AG08395 (cell line): ENCODE measurements at places on chromosomes 6 and 20.

DNA sequence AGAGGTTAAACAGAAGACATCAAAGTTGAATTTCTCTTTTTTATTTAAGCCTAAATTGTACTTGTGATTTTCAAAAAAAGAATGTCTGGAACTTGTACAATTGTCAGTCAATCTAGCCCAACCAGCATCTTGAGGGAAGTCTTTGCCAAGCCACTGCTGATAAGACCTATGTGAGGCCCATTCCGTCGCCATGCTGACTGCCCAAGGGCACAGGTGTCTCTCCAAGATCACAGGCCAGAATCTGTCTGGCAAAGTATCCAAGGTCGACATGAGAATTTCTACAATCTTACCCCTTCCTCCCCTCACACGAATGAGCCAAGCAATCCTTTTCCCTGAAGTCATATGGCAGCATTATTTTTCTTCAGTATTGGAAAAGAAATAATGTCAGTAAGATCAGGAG is 614.5 kb downstream of the CBLN4 start:
- DNase-seq, result no peak

GRCh38 chr20:7967199-7967844 is 27.1 kb upstream of the HAO1 start:
- DNase-seq, result peak; percentile 71

DNA sequence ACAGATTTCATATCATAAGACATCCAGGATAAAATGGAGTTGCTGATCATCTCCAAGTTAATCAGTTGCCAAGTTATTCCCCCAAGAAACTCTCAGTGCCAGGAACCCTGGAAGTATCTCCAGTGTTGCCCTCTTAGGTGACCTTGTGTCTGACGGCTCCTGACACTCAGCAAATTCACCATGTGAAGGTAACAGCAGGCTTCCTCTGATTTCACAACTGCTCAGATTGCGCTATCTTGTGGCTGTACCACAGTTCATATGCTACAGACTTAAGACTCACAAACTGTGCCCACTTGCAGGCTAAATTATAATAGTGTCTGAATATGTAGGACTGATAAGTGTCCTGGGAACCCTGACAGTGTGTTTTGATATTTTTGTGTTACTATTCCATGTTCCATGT is 186.6 kb upstream of the OPRM1 start:
- no peak for DNase-seq

GRCh38 chr6:24323632-24324337 is 34.1 kb downstream of the DCDC2 start:
- no peak for DNase-seq

DNA sequence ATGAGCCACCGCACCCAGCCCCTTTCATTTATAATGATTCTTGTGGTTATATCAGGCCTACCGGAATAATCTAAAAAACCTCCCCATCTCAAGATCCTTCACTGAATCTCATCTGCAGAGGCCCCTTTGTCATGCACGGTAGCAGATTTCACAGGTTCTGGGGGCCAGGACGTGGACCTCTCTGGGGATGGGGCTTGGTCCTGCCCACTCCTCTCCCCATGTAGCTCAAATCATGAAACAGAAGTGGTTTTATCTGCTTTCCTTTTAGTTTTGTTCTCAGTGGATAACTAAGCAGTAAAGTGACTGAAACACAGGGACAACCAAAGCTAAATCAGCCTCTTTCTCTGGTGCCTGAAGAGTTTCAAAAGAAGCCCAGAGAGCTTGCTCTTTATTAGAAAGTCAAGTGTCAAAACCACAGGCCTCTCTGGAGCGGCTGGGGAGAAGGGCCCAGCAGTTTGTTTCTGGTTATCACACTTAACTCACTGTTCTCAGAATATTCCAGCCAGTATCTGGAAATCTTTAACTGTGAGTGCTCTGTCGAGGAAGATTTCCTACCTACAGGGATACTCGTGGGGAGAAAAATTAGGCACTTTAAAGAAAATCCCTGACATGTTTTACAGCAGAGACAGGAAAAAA is 60.6 kb upstream of the FAM184A start:
- no peak for DNase-seq

GRCh38 chr6:75813476-75814250 is 64.6 kb downstream of the MYO6 start:
- no peak for DNase-seq

DNA sequence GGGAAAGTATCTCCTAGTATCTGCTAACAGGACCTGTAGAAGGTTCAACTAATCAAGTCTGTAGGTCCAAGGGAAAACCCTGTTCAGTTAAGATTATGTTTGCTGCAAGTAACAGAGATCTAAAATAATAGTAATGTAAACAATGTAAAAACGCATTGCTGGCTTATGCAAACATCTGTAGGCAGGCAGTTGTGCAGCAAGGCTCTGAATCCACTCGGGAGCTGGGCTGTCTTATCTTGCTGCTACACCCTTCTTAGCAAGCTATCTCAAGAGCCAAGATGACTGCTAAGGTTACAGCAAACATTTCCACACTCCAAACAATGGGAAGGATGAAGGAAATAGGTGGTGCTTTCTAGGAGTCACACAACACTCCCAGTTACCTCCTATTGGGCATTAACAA is 397.3 kb upstream of the NRSN1 start:
- DNase-seq, result no peak

- no peak for DNase-seq
Measured at GRCh38 chr6:136947037-136947436, 24.9 kb downstream of the SLC35D3 start.

DNA sequence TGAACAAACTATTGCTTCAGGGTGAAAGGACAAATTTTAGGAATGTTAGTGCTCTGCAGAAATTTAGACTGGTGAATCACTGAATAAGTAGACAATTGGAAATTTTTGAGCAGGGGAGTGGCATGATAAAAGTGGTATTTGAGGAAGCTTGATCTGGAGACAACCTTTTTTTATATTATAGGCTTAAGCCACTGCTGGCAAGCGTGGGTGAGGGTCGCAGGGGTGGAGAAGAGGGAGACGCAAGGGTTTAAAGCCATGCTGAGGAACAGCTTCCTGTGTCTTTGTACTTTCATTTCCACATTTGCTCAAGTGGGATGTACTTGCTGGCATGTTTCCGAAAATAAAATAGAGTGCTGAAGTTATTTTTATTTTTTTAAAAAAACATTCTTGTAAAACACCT is 23.7 kb downstream of the NCOA7 start:
- DNase-seq, result no peak

DNA sequence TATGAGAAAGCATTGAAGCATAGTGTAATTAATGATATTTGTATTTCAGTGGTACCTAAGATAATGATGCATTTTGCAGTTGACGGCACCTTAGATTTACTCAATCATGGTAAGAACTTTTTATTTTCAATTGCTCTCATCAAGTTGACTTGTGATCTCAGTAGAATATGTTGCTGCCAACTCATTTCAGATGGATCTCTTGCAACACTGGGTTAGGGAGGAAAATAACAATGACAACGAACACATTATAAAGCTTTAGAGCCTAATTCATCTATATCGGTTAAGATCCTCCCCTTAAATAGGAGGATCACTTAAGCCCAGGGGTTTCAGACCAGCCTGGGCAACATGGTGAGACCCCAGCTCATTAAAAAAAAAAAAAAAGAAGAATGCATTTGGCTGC is 18.0 kb upstream of the TBC1D22B start:
- no peak for DNase-seq

DNA sequence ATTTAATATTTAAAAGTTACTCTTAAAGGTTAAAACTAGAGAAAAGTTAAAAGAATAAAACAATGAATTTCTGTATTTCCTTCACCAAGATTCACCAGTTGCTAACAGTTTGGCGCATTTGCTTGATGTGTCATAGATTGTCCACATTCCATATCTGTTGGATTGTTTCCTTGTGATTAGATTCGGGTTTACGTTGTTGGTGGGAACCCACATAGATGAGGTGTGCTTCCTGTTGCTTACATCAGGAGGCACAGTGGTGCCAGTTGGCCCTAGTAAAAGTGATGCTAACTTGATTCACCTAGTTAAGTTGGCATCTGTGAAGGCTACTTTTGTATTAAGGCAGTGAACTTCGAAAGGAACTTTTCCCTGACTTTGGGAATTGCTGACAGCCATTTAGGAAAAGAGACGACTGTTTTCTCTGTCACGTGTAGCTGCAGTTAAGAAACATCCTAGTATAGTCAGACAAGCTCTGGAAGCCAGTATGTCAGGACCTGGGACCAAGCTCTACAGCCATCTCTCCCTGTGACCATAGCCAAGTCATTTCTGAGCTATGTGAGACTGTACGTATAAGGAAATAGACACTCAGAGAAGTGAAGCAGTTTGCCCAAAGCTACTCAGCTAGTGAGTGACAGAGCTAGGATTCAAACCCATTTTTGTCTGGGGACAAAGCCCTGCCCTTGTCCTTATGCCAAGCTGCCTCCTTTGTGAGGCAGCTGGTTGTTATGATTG is 49.0 kb downstream of the PPARD start:
- peak; percentile 74 for DNase-seq

DNA sequence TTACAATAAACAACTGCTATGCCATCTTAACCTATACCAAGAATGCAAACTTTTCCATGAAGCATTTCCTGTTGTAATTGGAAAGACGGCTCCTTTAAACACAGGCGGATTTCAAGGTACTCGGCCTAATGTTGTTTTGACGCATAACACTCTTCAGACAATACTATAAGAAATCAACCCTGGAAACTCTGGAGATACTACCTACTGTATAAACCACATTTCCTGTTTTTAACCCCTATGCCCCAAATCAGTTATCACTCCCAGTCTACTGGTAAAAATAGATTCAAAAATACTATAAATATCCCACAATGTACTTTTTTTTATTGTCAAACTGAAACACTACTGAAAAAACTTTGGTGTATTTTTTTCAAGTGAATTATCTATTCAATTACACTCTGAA is 118.1 kb downstream of the IRF4 start:
- no peak for DNase-seq

GRCh38 chr6:163813979-163814493 is 399.5 kb downstream of the QKI start:
- no peak for DNase-seq

- no peak for DNase-seq
Measured at GRCh38 chr6:36978421-36979346, 7.3 kb downstream of the MTCH1 start.

- no peak for DNase-seq
Measured at GRCh38 chr6:132511210-132511830, 1.6 kb downstream of the STX7 start.

GRCh38 chr6:24935366-24936152 is at the start of gene RIPOR2:
Gene RIPOR2, minus strand, starts transcription at chr6:24935960. Its CDS starts 62 bp downstream, at chr6:24935898.
- no peak for DNase-seq

DNA sequence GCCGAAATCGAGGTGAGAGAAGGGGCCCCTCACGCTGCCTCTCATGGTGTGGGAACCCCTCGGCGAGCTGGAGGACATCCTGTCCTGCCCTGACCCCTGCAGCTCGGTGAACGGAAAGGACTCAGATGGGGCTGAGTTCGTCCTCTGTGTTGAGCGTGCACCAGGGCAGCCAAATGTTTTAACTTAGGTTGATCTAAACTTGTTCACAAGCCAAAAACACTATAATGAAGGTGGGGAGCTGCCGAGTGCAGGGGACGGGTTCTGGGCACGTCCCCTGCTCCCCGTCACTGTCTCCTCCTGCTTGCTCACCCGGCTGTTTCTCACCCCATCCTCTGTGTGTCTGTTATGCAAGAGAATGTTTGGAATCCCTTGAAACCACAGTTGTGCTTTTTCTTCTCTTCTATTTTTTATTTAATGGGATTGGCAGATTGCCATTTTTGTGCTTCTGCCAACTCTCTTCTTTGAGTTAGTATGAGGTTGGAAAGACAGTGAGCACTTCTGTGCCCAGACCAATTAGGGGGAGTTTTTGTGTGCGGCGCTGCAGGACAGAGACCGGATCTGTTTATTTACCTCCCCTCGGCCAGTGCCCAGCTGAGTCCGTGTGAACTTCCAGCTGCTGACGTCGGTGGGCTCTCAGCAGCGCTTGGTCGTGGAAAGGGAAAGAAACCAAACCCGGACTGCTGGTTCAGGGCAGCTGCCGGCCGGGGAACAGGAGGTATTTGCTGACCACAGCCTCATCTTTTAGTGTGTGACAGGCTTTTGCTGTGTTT is 158.1 kb downstream of the DTNBP1 start:
- DNase-seq, result peak; percentile 86

GRCh38 chr6:106253172-106253571 is 72.4 kb downstream of the ATG5 start:
- peak; percentile 85 for DNase-seq

- no peak for DNase-seq
Measured at GRCh38 chr6:67854098-67854497, 781.0 kb upstream of the ADGRB3 start.

DNA sequence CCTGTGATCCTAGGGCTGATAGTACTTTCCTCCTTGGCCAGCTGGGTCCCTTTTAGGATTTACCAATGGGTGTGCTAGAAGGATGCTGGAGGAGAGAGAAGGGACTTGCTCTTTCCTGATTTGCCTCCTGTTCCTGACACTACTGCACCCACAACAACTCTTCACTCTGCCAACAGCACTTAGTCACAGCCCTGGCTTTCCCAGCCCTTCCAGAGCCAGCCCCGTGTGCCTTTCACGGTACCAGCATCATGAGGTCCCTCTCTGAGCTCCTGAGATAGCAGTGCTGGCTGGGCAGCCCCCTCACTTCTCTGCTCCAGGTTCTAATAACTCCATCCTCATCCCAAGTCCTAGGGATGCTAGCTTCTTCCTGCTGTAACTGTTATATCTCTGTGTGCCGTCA is 80.9 kb downstream of the DNAH8 start:
- no peak for DNase-seq

DNA sequence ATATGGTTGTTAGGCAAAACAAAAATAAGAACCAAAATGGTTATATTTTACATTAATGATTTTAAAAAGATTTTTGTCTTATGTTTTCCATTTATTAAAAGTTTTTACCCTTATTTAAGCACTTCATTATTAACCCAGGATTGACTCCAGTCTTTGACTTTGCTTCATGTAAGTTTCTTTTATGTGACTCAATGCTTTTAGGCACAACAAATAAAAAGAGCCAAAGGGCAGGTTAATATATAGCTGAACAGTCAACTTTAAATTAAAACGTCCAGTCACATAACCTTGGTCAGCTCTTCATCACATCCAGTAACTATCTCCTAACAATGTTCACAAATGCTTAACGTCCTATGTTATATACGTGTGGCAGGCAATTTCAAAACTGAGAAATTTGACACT is 32.7 kb downstream of the COL21A1 start:
- no peak for DNase-seq

DNA sequence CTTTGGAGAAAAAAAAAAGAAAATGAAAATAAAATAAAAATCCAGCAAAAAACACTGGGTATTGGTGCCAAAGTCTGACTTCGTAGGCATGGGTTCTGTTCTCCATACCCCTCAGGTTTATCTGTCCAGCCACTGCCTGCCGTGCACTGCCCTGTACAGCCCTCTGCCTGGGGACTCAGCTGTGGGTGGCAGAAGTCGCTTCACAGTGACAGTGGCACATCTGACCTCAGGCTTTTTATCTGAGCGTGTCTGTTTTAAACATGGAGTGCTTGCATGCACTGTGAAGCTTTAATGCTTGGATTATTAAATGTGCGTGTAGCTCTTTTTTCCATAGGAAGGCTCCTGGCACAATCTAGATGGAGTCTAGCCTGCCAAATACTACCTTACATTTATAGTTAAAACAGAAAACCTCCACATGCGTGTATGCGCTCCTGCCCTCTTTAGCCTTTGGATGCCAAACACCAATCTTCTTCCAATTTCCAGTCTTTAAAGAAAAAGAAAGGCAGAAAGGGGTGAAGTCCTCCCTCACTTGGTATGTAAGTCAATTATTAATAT is 375.5 kb downstream of the UTRN start:
- no peak for DNase-seq

- DNase-seq, result no peak
Measured at GRCh38 chr20:16158976-16159286, 414.3 kb downstream of the KIF16B start.
